ENCODE measurements at places on chromosomes 4 and X.

- no peak for DNase-seq
These were observed 7.0 kb upstream of the USO1 start for GRCh38 chr4:75717408-75717807.

- DNase-seq, result no peak
These were observed 116.8 kb downstream of the SCD5 start for GRCh38 chr4:82681754-82682153.

- DNase-seq, result no peak
These were observed 164.6 kb downstream of the BANK1 start for GRCh38 chr4:101954975-101955678.

- DNase-seq, result no peak
These were observed 48.7 kb upstream of the SRD5A3 start for GRCh38 chr4:55297346-55297745.

- no peak for DNase-seq
These were observed 11.5 kb downstream of the PPARGC1A start for GRCh38 chr4:23878246-23878891.

DNA sequence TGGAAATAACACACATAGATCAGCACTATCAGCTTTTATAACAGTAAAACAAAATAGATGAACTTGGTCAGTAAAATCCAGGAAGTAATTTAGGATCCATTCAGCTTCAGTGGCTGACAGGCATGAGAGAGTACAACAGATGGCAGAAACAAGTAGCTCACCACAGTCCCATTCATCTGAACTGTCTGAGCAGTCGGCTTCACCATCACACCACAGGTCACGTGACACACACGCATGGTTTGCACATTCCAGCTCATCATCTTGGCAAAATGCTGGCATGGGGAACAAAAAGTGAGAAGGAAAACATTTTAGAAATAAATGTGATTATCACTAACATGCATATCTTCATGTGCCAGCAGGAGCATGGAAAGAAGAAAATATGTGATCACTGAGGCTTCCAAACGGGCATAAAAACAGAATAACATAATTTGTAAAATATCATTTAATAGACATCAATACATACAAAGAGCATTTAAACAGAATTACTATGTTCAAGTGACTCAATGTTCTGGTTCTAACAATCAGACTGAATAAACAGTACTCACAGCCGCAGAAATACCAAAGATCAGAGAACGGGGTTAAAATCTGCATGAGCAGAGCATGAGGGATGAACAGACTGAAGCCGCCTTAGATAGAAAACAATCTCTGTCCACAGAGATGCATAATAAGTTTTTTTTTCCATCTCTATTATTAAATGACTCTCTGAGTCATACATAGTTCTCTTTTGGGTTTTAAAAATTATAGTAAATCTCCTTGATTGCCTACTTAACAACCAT lies 158.1 kb downstream of the ATP10D start:
- DNase-seq, result no peak

GRCh38 chrX:112766774-112767173 lies 73.9 kb downstream of the AMOT start:
- DNase-seq, result no peak

- DNase-seq, result no peak
These were observed 26.2 kb upstream of the MAP9 start for GRCh38 chr4:155402941-155403340.

- no peak for DNase-seq
These were observed 1.7 kb upstream of the ERVMER34-1 start for GRCh38 chr4:52752936-52753335.

DNA sequence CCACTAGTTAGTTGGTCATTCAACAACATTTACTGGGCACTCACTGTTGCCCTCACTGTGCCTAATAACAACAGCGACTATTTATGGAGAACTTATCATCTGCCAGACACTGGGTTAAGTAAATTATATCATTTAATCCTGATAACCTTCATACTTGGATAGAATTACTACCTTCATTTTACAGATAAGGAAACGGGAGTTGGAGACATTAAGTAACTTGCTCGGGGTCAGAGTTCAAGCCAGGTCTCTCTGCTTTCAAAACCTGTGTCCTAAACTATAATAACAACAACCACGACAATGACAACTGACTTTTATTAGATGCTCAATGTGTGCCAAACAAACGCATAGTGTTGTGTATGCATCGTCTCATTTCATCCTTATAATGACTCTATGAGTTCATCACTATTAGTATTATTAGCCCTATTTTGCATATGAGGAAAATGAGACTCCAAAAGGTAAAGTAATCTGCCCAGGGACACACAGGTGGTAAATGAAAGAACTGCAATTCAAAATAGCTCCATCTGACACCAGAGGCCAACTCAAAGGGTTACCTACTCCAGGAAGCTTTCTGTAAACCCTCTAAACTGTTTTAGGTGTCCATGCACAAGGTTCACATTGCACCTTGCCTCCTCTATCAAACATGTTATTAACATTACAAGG lies 98.4 kb upstream of the ACSL4 start:
- no peak for DNase-seq

- no peak for DNase-seq
These were observed 48.4 kb downstream of the IDS start for GRCh38 chrX:149456476-149457245.

- no peak for DNase-seq
These were observed 283.2 kb downstream of the ARHGAP10 start for GRCh38 chr4:148015058-148015457.

DNA sequence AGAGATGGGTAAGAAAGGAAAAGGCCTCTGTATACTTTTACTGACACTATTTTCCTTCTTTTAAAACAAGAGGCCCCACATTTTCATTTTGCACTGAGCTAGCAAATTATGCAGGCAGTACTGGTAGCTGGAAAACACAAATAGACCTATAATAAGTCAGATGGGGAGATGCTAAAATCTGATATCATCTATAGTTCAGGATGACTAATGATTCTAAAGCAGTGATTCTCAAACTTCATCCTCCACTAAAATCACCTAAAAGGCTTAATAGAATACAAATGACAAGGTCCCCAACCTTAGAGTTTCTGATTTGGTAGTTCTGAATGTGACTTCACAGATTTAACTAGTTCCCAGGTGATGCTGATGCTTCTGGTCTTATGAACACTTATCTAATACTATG lies 247.3 kb upstream of the DIPK2B start:
- DNase-seq, result no peak
